ENCODE measurements at places on chromosomes 6 and 20.

DNA sequence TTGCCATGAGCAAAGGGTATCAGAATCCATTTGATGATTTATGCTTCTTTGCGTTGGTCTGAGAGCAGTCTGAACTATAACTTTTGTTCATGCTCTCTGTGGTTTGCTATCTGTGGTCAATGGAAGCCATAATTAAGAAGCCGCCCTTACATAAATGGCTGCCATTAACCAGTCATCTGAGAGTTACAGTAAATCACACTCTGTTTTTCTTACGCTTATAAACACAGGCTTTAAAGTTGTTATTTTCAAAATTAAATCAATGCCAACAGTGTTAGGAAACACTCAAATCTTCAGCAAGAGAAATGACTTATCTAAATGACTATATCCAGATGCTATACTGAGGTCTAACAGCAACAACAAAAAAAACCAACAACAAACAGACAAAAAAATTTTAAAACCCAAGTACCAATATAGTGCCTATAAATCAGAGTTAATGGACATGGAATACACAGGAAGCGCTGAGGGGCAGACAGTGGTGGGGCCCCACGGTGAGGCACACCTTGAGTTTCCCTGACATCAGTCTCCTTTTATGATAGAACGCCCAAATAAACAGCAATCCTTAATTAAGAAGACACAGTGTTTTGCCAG lies 108.0 kb upstream of the C6orf118 start:
- no peak for DNase-seq

- no peak for DNase-seq
These were observed 71.5 kb downstream of the SHLD1 start for GRCh38 chr20:5821627-5822215.

- DNase-seq, result no peak
These were observed 112.0 kb upstream of the CARMIL1 start for GRCh38 chr6:25166955-25167748.

- DNase-seq, result no peak
These were observed 37.4 kb upstream of the RIPPLY2 start for GRCh38 chr6:83815631-83816272.
